NCI-H1436 treated with DMSO at 0.1 percent for 48 hours (cell line): ENCODE measurements at places on chromosomes 12 and 14.

GRCh38 chr12:123150744-123151456, at the start of gene PITPNM2:
TSS of gene PITPNM2 (minus strand) at chr12:123151090. CDS start at chr12:123034590, 116,500 bp downstream.
- DNase-seq = no peak

DNA sequence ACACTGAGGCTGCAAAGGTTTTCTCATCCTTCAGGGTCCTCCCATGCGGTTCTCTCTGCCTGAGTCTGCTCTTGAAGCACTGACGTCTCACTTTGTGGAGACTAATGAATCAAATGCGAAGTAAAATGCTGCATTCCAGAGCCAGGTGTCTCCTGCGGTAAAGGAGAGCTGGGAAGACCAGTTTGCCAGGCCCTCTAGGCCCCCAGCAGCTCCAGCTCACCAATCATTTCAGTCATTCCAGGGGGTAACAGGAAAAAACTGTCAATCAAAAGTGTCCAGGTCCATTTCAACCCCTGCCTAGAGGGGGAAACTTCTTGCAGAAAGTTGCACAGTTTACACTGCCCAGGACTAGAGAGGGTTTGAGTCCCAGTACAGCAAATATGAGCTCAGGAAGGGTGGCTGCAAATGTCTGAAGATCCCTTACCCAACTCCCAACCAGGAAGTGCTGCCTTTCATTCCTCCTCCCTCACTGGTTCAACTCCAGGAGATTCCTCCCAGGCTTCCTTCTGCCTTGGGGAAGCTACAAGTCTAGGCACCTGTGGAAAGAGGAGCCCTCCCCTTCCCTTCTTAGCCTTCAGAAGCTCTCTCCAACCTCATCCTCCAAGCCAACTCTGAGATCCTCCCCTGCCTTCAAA, 2.7 kb upstream of the NXPH4 start:
- DNase-seq = no peak

GRCh38 chr14:103281496-103282231, 52.4 kb upstream of the EIF5 start:
- no peak for DNase-seq

- no peak for DNase-seq
Observed at GRCh38 chr14:58543253-58543652, 94.5 kb upstream of the DACT1 start.

DNA sequence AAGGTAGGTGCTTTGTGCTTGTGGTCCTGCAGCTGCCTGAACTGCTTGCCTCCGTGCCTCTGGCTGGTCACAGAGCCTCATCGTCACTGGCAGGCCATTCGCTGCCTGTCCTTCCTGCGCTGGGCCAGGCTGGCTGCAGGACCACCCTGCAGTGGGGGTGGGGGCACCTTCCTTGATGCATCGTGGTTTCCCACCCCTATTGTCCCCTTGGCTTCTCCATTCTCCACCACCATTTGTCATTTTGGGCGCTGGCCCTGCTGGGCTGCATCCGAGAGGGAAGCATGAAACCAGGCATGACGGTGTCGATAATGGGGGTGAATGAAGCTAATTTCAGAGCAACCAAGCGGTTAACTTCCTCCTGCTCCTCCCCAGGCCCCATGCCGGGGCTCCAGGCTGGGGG, 127.7 kb downstream of the NRXN3 start:
- DNase-seq = no peak

DNA sequence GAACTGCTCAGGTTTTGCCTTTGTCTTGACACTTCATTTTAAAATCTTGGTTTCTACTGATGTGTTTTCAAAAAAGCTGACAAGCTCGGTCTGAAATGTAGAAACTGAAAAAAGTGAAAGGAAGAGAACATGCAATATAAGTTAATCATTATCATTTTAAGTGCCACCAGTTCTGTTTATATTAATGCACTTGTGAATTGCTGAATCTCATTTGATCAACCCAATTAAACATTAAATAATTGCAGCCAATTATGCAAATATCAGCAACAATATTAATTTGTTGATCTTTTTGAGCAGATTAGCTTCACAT, 133.8 kb downstream of the BCAT1 start:
- no peak for DNase-seq

GRCh38 chr12:2825132-2825531, 9.7 kb downstream of the NRIP2 start:
- DNase-seq = no peak

GRCh38 chr12:4069670-4070010, 196.4 kb upstream of the PARP11 start:
- no peak for DNase-seq
